ENCODE measurements at places on chromosomes 13 and 19. TPM values are rescaled to one million over a fixed set of nuclear protein-coding genes. Genes with fewer than 3 reads are reported as not detected.

DNA sequence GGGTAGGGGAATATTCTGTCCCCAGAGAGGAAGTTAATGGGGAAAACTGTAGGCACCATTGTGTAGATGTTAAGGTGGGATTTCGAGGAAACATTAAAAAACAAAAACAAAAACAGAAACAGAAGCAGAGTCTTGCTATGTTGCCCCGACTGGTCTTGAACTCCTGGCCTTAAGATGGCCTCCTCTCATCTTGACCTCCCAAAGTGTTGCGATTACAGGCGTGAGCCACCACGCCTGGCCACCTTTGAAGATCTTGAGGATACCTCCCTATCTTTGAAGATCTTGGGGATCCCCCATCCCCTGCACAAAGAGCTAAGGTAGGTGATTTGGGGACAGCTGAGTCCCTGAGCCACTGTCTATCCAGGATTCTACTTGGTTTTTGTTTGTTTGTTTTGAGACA, 553 bp upstream of the ICAM3 start:
- no peaks in the 10 kb centered on the region for H3K27me3 ChIP-seq
- H3K4me1 ChIP-seq: peaks cover 21% of the 10 kb centered on the region
- H3K36me3 ChIP-seq: peaks cover 1% of the 10 kb centered on the region
- H3K4me3 ChIP-seq: peak overlapping the region; percentile 92

DNA sequence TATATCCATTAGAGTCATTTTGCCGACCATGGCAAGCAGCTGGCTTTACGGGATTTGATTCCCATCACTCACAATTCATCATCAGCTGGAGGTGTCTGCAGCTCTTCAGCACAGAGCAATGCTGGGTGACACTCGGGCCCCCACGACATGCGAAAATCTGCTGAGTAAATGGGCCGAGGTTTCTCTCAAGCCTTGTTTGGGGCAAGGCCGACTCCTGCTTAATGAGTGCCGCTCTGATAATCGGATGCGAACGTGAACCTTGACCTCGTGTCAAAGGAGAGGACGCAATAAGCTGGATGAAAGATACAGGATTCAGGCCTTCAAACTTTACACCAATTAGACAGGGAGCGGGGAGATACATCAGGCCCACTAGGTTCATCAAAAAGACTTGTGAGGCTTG, 65.2 kb downstream of the GGACT start:
- DNase-seq: no peak
- H3K27me3 ChIP-seq: no peaks in the 10 kb centered on the region
- no peaks in the 10 kb centered on the region for H3K36me3 ChIP-seq

- peaks cover 67% of the 10 kb centered on the region for H3K4me1 ChIP-seq
- H3K27me3 ChIP-seq: no peaks in the 10 kb centered on the region
- peak overlapping the region; percentile 9 for H3K4me3 ChIP-seq
- DNase-seq: no peak
- peaks cover 1% of the 10 kb centered on the region for H3K36me3 ChIP-seq
- peak overlapping the region; percentile 39 for H3K27ac ChIP-seq
These were observed 79.3 kb upstream of the TM9SF2 start for GRCh38 chr13:99421758-99422585.

DNA sequence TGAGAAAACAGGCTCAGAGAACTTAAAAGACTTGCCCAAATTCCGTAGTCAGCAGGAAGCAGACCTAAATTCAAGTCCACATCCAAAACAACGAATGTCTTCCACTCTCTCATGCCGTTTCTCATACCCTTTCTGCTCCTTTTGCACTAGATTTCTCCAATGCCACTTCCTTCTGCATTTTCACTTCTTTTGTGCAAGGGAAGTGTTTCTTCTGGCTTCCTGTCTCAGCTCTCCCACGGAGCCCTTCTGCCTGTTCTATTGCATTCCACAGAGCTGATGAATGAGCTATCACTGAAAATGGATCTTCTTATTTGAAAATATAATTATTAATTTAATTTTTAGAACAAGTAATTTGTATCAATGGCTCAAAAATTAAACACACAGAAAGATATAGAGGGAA, 56.1 kb upstream of the STK24 start:
- DNase-seq: no peak
- no peaks in the 10 kb centered on the region for H3K36me3 ChIP-seq
- peaks cover 3% of the 10 kb centered on the region for H3K4me1 ChIP-seq
- H3K27me3 ChIP-seq: peaks cover 19% of the 10 kb centered on the region

- H3K36me3 ChIP-seq: peaks cover 3% of the 10 kb centered on the region
- peaks cover 18% of the 10 kb centered on the region for H3K4me1 ChIP-seq
- no peaks in the 10 kb centered on the region for H3K27me3 ChIP-seq
- H3K4me3 ChIP-seq: no peak overlapping the region
- H3K27ac ChIP-seq: no peak overlapping the region
- DNase-seq: no peak
These were observed 49.4 kb downstream of the GAS6 start for GRCh38 chr13:113814435-113814821.

- H3K27me3 ChIP-seq: peaks cover 11% of the 10 kb centered on the region
- H3K4me3 ChIP-seq: peak within 1 kb of the TSS; percentile 80
- DNase-seq: peak; percentile 53
- peaks cover 25% of the 10 kb centered on the region for H3K4me1 ChIP-seq
- peak within 1 kb of the TSS; percentile 83 for H3K27ac ChIP-seq
These were observed at the start of gene BRSK1 for GRCh38 chr19:55283548-55284377. Gene BRSK1 (plus strand): TSS chr19:55283997. CDS start chr19:55284443, 446 bp downstream.

DNA sequence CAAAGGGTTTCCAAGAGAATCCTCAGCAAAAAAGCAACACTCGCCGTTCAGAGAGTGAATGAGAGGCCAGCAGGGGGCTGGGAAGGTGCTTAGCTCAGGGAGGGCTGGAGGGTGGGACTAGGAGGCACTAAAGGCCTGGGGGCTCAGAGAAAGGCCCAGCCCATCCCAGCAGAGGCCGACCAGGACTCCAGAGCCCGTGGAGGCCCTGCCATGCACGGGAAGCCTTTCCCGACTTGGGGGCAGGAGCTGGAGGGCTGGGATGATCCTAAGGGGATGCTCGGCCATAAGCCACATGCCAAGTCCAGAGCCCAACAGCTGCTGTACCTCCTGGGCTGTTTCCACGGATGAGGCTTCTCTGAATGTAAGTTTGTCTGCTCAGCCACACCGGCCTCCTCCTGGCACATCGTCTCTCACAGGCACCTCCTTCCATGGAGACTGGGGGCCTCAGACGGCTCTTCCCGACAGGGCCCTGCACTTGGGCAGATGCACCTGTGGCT, 19.5 kb downstream of the RASA3 start:
- no peak overlapping the region for H3K27ac ChIP-seq
- peaks cover 47% of the 10 kb centered on the region for H3K4me1 ChIP-seq
- peaks cover 11% of the 10 kb centered on the region for H3K36me3 ChIP-seq
- DNase-seq: peak; percentile 29
- no peaks in the 10 kb centered on the region for H3K27me3 ChIP-seq

DNA sequence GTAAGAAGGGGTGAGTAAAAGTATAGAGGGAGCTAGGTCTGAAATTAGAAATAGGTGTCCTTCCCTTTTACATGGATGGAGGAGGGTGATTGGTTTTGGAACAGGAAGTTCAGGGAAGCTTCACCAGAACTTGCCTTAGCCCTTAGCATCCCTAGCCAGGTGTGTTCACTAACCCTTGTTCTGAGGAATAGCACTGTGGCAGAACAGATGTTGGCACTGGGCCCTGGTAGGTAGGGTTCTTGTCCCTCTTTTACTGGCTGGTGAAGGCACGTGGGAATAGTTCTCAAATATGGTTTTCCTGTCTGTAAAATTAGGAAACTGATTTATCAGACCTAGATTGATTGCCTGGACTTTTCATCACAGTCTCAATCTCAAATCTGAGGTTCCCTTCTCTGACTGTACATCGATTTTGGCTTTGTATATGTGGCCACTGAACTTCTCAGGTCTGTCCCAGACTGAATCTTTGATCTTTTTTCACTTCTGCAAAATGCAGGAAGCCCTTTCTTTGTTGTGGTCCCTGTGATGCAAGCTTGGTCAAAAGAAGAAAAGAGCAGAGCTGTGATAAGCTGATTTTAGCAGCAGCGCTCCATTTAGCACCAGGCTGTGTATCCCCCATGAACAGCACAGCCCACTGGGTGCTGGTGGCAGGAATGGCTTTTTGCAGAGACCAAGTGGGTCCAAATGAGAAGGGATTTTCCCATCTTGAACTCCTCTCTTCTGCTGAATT, 86.2 kb upstream of the HTR2A start:
- no peak overlapping the region for H3K27ac ChIP-seq
- H3K4me1 ChIP-seq: peaks cover 18% of the 10 kb centered on the region
- H3K4me3 ChIP-seq: no peak overlapping the region
- DNase-seq: peak; percentile 29

- H3K36me3 ChIP-seq: no peaks in the 10 kb centered on the region
- no peak for DNase-seq
- H3K4me3 ChIP-seq: no peak overlapping the region
- H3K27ac ChIP-seq: no peak overlapping the region
These were observed 457.3 kb downstream of the EFNB2 start for GRCh38 chr13:106078191-106078590.

DNA sequence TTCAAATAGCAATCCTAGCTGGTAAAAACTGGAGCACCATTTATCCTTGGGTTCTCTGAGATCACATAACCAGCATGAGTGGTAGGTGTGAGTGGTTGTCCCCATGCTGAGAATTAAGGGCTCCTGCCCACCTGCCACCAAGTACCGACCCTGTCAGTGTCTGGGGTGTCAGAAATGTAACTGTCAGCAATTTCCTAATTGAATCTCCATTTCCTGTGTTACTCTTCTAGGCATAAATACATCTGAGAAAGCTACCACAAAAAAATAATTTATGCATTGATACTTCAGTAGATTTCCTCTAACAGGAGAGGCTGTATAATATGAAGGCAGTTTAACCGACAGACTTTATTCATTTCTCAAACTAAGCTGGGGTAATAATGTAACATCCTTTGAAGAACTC, 25.1 kb downstream of the CPB2 start:
- no peaks in the 10 kb centered on the region for H3K36me3 ChIP-seq
- no peak for DNase-seq
- H3K27me3 ChIP-seq: peaks cover 3% of the 10 kb centered on the region
- no peak overlapping the region for H3K4me3 ChIP-seq
- no peak overlapping the region for H3K27ac ChIP-seq

DNA sequence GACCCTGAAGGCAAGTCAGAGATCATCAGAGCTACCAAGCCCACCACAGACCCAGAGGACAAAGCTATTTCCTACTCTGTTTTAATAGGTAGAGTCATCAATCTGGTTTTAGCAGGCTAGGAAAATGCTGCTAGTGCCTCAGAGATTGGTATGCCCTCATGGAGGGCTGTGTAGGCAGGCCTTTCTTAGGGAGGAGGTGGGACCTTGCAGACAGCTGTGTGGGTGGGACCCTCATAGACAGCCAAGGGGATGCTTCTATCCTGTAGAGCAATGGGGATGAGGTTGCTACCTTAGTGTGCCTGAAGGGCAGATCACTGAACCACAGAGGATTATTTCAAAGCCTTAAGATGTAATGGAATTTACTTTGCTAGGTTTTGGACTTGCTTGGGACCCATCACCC, 534.9 kb upstream of the KLF12 start:
- peaks cover 4% of the 10 kb centered on the region for H3K27me3 ChIP-seq
- no peak overlapping the region for H3K4me3 ChIP-seq
- no peaks in the 10 kb centered on the region for H3K4me1 ChIP-seq
- no peak for DNase-seq

GRCh38 chr19:36041831-36042230, 9.2 kb upstream of the CLIP3 start:
- H3K27ac ChIP-seq: no peak overlapping the region
- no peaks in the 10 kb centered on the region for H3K27me3 ChIP-seq
- no peak overlapping the region for H3K4me3 ChIP-seq
- peaks cover 10% of the 10 kb centered on the region for H3K36me3 ChIP-seq

DNA sequence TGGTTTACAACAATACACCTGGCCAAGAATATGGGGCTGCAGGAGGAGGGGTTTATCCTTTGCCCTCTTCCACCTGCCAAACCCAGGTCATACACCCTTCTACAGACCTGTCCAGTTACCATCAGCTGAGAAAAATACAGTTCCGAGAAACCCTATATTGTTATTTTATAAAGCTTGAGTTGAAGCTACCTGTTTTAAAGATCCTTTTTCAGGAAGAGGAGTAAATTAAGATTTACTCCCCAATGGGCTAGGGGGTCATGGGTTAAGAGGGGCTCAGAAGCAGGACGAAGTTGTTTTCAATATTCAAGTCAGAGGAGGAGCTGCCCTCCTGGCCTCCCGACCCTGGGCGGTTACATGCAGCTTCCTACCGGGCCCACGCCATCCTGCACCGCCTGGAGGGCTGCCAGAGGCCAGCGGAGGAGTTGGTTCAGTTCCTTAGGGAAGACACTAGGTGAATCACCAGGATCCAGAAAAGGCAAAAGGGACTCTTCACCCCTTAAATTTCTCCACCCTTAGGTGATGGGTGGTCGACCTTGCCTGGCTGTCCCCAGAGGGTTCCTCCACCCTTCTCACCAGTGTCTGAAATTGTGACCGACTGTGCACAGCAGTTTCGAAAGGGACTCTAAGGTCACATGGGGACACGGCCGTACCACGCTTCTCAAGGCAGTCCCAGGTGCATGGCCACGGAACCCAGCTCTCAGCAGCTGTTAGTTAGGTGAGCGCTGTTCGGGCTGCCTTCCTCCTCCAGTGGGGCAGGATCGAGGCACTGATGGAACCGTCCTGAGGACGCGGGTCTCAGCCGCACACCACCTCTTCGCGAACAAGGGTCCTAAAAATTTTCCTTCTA, 1.2 kb downstream of the GJB2 start:
- peaks cover 53% of the 10 kb centered on the region for H3K27me3 ChIP-seq
- DNase-seq: no peak
- no peaks in the 10 kb centered on the region for H3K36me3 ChIP-seq
- peaks cover 16% of the 10 kb centered on the region for H3K4me1 ChIP-seq

GRCh38 chr13:39185326-39185725, 147.1 kb downstream of the NHLRC3 start:
- peaks cover 13% of the 10 kb centered on the region for H3K27me3 ChIP-seq
- H3K36me3 ChIP-seq: no peaks in the 10 kb centered on the region
- no peaks in the 10 kb centered on the region for H3K4me1 ChIP-seq
- no peak overlapping the region for H3K4me3 ChIP-seq

DNA sequence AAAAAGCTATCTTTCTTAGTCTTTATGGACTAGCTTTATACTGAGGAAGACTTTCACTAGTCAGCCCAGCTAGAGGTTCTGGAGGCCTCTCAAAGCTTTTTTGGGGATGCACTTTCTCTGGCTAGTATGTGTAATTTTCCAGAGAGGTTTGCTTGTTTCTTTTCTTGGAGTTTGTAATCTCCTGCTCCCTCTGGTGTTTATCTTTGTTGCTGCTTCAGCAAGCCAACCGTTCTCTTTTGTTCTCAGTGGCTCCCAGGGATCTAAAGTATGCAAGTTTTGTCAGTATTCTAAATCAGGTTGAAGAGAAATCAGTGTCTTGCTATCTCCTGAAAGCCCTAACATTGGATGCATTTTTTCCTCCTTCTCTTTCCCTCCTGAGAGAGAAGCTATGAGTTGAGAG, 121.1 kb upstream of the MYO16 start:
- no peaks in the 10 kb centered on the region for H3K36me3 ChIP-seq
- H3K4me1 ChIP-seq: no peaks in the 10 kb centered on the region
- DNase-seq: no peak
- no peak overlapping the region for H3K27ac ChIP-seq
- H3K27me3 ChIP-seq: no peaks in the 10 kb centered on the region
- no peak overlapping the region for H3K4me3 ChIP-seq

Gene KIR3DL2
- 0.23 TPM for total RNA-seq

Gene HS6ST3
- not detected for total RNA-seq

Gene CABP5
- not detected for total RNA-seq

Gene OR4F17
- not detected for total RNA-seq

Gene ZNF841
- 38.4 TPM for total RNA-seq

Gene RNF17
- total RNA-seq: not detected

Gene CGB5
- total RNA-seq: not detected

Gene CCDC9
- total RNA-seq: 39.6 TPM
